SW480 (cell line): ENCODE measurements at places on chromosomes 2 and 18.

GRCh38 chr2:144770616-144771230, 250.8 kb upstream of the ZEB2 start:
- DNase-seq, result no peak

- DNase-seq, result no peak
Measured at GRCh38 chr18:36578871-36579710, 249.7 kb downstream of the TPGS2 start.

DNA sequence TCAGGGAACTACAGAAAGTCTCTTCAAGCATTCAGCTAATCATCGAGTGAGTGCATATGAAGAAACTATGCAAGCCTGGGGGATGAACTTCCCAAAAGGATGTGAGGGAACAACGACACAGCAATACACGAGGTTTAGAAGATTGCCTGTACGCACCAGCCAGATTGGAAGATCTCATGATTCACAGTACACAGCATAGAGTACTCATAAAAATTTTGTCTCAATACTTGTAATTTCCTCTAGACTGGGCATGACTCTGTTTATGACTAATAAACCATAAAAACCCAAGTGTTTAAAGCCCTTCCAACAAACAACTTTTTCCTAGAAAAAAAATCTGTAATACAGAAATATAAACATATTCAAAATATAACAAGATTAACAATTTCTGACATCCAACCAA, 279.7 kb downstream of the KCNJ3 start:
- DNase-seq, result no peak

- no peak for DNase-seq
Measured at GRCh38 chr2:217248312-217248935, 388.6 kb upstream of the TNP1 start.

DNA sequence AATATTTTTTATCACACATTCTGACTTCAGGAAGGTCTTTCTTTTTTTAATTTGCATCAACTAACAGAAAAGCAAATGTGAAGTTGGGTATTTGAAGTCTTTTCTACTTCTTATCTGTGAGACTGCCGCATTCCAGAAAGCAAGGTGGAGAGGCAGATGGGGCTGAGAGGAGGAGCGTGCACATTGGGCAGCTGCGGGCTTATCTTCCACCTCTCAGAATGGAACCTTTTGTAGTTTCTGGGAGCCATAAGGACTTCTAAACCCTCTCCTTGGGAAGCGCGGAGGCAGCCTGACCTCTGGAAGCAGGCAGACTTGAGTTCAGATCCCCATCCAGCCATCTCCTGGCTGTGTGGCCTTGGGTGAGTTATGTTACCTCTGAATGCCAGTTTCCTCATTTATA, 3.9 kb downstream of the MAPRE3 start:
- no peak for DNase-seq

DNA sequence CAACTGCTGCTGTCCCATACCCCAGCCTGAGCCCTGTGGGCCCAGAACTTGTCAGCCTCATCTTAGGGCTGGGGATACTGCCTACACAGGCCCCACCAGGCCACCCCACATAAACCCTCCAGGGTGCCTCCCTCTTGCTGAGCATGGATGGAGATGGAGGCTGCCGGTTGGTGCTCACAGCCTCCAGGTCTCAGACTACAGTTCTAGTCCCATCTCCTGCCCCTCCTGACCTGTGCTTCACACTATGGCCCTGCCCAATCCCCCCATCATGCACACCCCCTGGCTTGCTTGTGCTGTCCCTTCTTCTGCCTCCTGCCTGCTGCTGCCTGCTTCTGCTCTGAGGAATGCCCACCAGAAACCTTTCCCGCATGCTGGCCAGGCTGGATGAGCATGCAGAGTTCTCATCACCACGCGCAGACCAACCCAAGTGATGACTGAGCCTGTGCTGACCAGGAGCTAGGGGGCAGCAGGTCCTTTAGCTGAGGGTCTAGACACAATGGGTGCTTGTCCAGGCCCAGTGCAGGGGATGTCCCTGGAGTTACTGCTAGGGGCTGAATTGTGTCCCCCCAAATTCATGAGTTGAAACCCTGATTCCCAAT, 138.4 kb upstream of the HS6ST1 start:
- DNase-seq, result no peak

DNA sequence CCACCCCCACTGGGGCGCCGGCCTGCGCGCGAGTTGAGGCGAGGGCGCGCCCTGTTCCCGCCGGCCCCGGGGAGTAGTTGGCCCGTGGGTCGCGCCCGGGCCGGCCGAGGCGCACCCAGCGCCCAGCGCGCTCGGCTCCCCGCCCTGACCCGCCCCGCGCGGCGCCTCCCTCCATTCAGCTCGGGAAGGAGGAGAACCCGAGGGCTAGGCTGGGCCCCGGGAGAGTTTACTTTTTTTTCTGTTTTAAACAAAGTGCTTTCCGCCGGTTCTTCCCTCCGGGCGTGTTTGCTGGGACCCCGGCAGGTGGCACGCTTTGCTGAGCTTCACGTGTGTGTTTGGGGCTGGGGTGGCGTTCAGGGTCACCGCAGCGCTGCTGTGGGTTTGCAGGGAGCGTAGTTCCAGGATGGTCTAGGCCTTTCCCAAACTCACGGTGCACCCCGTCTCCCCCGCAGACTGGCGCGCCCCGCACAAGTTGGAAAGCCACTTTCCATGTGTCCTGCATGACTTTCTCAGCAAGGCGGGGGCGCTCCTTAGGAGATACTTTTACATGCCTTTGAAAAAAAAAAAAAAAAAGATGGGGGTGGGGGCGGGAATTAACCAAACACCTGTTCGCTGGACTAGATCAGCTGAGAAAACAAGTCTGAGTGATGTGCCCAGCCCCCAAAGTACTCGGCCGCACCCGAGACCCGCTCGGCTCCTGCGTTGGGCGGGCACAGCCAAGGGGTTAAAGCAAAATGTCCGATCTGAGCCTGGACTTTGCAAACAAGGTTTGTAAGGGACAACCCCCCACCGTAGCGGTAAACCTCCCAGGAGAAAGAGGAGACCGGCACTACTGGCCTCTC, 825 bp downstream of the ITGA6 start:
- DNase-seq, result peak; percentile 76

DNA sequence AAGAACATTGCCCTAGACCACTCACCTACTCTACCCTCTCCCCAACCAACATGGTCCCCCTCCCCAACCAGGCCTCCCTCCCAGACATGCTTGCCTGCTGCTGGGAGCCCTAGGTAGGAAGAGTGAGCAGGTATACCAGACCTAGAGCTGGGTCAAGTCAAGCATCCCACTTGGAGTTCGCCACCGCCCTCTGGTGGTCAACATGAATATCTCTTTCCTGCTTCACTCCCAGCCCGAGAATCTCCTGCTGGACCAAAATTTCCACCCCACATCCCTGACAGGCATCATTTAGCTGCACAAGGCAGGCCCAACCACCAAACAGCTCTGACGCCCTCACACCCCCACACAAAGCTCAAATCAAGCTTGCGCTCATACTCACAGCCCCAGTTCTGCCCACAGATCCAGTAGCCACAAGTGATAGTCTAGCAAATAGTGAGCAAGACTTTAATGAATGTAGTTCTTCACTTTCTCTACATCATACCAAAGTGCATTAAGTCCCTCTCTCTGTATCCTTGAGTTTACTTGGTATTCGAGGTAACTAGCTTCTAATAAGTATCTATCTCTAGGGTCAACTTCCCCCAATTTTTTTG, 116.0 kb downstream of the TNS1 start:
- peak; percentile 68 for DNase-seq

GRCh38 chr2:141440072-141440635, 690.7 kb downstream of the LRP1B start:
- DNase-seq, result no peak

DNA sequence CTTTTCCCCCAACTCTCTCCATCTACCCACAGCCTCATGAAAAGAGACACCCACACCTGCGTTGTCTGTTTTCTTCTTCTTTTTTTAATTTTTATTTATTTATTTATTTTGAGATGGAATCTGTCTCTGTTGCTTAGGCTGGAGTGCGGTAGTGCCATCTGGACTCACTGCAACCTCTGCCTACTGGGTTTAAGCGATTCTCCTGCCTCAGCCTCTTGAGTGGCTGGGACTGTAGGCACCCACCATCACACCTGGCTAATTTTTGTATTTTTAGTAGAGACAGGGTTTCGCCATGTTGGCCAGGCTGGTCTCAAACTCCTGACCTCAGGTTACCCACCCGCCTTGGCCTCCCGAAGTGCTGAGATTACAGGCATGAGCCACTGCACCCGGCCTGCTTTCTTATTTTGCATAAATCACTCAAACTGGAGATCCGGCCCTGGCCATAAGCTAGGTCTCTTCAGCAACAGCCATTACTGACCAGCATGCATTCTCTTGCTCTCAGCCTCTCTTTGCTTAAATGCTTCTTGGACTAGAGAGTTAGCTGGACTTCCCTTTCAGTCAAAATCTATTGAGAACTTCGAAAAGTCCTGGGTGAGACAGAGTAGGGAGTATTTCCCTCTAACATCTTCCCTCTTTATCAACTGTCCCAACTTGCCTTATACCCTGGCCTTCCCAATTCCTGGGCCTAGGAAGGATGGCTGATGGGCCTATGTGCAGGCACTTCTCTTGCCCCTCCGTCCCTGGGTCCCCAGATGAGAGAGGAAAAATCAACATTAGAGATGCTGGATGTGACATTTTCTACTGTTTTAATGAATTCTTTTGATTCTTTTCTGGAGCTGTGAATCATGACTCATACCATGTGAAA, 27.3 kb downstream of the MYCN start:
- no peak for DNase-seq

DNA sequence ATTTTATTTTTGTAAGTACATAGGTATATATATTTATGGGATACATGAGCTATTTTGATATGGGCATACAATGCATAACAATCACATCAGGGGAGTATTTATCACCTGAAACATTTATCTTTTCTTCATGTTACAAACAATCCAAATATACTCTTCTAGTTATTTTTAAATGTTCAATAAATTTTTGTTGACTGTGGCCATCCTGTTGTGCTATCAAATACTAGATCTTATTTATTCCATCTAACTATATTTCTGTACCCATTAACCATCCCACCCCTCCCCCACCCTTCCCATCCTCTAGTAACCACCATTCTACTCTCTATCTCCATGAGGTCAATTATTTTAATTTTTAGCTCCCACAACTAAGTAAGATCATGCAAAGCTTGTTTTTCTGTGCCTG, 157.0 kb downstream of the CD226 start:
- no peak for DNase-seq

DNA sequence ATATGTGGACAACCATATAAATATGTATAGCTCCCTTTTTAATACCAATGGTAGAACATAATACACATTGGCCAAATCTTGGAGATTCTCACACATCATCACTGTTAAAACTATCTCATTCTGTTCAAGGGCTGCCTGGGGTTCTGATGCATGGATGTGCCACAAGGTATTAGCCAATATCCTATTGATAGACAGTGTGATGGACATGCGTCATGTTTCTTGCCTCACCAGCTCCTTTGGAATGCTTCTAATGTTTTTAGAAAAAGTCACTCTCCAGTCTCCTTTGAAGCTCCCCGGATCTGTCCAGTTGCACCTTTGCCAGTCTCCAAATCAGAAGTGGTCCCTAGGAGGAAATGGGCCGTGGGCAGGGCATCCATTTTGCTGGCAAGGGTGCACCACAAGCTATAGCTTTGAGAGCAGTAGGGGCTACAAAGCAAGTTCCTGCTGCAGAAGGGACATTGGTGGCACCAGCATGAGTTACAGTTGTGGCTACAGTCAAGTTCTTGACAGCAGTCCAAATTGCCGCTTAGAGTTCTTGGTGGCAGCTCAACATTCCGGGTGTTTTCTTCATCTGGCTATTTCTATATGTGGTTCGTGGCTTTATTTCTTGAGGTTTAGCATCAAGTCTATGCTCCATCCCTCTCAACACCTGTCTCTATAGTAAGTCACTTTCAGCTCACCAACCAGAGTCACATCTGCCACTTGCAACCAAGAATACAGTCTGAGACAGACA, 25.1 kb upstream of the ATRAID start:
- DNase-seq, result no peak

DNA sequence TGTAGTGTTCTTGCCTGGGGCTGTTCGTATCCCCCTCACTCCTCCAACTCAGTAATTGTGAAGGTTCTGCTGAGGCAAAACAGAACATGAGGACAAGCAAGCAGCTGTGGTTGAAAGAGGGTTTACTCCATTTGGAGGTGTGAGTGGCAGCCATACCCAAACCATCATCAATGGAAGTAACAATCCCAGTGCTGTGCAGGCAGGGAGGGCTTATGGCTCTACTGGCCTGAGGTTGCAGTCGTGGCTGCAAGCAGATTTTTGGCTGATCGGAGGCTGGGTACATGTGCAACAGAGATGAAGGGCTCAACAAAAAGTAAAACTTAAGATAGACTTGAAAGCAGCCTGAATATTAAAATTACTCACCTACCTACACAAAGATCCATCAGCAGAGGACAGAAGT, 13.2 kb downstream of the SRSF7 start:
- no peak for DNase-seq

GRCh38 chr2:31404827-31405226, 9.7 kb downstream of the XDH start:
- DNase-seq, result no peak

GRCh38 chr18:79203017-79203605, 133.9 kb downstream of the ATP9B start:
- peak; percentile 57 for DNase-seq

DNA sequence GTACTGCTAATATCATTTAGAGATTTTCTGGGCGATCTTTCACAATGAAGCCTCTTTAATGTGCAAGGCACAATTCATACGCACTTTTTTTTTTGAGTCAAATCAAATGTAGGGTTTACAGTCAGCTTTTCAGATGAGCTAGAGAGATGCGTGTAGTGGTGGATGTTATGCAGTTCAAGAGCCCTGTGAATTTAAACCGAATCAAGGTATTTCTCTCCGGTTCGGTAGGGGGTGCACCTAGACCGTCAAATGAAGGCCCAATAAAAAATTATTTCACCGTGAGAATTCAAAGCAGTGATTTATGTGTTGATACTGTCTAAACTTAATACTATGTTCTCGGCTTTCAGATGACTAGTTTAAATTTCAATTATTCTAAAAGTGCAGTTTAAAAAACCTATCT, 1.1 kb downstream of the PTH2R start:
- no peak for DNase-seq
